ENCODE measurements at places on chromosomes 11 and 22.

DNA sequence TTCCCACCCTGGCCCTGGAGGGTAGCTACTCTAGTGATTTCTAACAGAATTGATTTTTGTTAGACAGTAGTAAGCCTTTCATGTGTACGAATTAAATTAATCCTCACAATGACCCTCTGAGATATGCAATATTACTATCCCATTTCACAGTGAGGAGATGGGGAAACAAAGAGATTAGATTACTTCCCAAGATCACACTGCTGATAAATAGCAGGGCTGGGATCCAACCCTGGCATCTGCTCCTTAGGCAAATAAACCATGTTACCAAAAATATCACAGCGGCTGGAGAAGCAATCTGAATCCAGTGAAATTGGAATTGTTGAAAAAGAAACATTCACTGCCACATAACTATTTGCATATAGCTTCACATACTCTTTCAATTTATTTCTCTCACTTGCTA lies 12.8 kb upstream of the CAVIN3 start:
- no peak for DNase-seq

GRCh38 chr11:79503028-79503427 lies 62.2 kb upstream of the TENM4 start:
- DNase-seq, result no peak

GRCh38 chr11:109317726-109318125 lies 104.3 kb upstream of the C11orf87 start:
- DNase-seq, result no peak

- no peak for DNase-seq
These were observed 99.1 kb upstream of the IGLL5 start for GRCh38 chr22:22788460-22789037.

- peak; percentile 99 for DNase-seq
These were observed at the start of gene FOSL1 for GRCh38 chr11:65900125-65900898. Gene FOSL1 (minus strand): TSS chr11:65900388. CDS start chr11:65900339, 49 bp downstream.

- no peak for DNase-seq
These were observed 26.1 kb upstream of the MUC5B start for GRCh38 chr11:1196516-1197391.

DNA sequence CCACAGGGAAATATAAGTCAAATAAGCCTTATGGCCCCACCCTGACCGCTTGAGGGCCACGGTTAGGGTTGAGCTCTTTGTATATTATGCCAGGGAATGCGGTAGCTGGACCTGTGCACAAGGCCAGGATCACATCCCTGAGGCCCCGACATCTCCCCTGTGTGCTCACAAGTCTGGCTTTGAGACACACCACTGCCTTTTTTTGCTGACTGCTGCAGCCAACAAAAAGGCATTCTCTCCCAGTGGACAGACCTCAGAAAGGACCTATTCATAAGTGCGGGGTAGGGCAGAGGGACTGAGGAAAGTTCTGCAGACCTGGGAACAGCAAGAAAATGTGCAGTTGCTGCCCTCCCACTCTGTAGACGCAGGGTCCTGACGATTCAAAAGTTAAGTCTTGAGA lies 3.4 kb upstream of the SIDT2 start:
- DNase-seq, result no peak

DNA sequence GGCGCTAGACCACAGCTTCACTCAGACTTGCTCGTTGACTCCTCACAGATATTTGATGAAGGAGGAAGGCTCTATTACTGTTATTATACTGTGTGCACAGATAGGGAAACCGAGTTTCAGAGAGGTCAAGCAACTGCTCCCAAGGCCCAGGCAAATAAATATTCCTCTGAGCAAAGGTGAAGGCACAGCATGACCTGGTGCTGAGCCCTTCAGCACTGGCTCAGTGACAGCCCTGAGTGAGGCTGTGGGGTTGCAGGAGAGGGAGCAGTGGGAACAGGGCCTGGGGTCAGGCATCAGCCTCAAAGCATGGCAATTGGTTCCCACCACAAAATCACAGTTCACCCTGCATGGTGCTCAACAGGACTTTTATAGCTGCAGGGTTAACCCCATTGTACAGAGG lies 7.1 kb downstream of the POLR3H start:
- no peak for DNase-seq

- peak; percentile 11 for DNase-seq
These were observed 5.0 kb downstream of the SEZ6L start for GRCh38 chr22:26174280-26174679.

DNA sequence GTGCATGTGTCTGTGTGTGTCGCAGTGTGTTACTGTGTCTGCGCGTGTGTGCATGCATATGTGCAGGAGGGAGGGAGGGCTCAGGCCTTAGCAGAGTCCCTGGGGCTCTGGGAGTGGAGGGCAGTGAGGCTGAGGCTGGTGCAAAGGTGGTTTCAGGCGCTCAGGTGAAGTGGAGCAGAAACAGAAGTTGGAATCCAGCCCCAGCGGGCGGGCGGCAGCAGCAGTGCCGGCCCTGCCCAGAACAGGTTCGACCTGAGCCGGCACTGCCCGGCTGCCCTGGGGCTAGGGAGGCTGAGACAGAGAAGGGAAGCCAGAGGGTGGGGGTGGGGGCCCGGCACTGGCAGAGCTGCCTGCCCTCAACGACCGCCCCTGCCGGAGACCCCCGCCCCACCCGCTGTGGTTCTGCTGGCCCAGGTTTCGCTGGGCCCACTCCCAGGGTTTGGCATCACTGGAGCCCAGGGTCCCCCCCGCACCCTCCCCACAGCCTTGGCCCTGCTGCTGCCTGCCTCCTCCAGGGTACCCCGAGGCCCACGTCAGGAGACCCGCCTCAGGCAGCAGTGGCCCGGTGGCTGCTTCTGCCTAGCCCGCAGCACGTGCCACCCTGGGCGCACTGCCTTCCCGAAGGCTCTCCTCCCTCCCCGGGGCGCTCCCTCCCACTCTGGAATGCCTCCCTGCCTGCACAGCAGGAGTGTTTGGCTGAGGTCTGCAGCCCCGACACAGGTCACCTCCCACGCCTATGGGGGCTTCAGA lies 13.3 kb downstream of the ASCL2 start:
- no peak for DNase-seq

DNA sequence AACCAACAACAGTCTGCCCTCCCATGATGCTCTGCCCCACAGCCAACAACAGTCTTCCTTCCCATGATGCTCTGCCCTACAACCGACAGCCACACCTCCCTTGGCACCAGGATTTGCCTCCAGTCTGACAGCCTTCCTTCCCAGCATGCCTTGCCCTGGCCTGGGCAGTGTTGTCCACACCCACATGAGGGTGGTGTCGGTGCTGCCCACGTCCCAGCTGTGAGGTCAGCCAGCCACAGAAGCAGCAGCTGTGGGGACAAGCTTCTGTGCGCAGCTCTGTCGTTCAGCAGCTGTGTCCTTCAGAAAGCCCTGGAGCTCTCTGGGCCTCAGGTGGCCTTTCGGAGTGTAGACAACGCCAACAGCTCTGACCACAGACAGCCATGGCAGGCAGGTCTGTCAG lies 1378.9 kb downstream of the BRD1 start:
- DNase-seq, result no peak

DNA sequence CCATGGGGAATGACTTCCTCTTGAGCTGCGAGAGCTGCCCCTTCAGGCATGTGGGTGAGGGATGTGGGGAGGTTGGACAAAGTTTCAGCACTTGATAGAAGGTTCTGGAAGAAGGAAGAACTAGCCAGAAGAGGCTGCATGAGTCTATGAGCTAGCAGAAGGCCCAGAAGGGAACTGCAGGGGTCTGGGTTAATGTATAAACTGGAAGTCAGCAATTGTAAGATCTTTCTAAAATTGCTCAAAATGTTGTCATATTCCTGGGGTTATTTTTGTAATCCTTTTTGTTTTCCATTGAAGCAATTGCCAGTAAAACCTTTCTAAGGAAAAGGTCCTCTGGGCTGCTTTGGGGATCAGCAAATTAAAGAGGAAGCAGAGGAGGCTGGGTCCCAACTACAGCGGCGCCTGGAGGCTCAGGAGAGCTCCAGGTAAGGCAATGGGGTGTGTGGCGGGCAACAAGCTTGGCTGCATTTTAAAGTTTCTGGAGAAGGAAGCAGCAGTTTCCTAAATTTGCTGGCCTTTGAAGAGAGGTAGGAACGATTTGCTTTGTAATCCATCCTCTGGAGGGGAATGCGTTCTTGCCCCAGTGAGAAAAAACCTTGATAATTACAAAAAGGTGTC lies 29.2 kb downstream of the ADAMTS15 start:
- no peak for DNase-seq

DNA sequence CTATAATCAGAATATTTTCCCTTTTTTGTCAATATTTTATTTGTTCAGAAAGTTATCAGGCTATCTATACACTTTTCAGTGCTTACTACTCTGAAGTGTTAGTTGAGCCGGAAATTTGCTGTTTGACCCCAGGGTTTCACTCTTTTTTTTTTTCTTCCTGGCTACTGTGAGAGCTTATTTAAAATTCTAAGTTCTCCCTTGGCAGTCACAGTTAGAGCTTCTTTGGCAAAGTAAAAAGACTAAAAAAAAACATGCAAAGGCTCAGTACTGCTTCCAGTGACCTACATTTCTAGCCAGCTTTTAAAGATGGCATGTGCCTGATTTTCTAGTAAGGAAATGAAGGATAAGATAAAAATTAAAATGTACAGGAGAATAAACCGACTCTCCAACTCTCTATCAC lies 48.4 kb downstream of the ELP4 start:
- no peak for DNase-seq

GRCh38 chr11:11987503-11988022 lies 20.9 kb downstream of the DKK3 start:
- DNase-seq, result no peak

GRCh38 chr22:49796596-49797270 lies 30.9 kb downstream of the BRD1 start:
- DNase-seq, result no peak

- DNase-seq, result peak; percentile 86
These were observed 9.3 kb downstream of the SLC37A2 start for GRCh38 chr11:125072218-125072960.

GRCh38 chr11:65884716-65885092 lies 3.6 kb downstream of the FIBP start:
- peak; percentile 87 for DNase-seq

DNA sequence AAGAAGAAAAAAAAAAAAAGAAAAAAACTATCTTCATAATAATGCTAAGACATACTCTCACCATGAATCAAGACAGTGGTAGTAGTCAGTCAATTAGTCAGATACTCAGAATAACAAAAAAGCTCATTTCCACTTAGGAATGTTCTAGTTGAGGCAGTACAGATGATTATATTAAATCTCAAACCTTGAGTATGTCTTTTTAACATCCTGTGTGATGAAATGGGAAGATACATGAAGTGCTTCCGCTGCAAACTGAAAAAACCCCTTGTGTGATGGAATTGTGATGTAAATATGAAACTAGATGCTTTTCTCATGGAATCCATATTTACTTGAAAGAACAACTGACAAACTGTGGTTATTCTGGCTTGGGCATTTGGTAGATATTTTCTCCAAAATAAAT lies 13.7 kb downstream of the AMOTL1 start:
- no peak for DNase-seq

DNA sequence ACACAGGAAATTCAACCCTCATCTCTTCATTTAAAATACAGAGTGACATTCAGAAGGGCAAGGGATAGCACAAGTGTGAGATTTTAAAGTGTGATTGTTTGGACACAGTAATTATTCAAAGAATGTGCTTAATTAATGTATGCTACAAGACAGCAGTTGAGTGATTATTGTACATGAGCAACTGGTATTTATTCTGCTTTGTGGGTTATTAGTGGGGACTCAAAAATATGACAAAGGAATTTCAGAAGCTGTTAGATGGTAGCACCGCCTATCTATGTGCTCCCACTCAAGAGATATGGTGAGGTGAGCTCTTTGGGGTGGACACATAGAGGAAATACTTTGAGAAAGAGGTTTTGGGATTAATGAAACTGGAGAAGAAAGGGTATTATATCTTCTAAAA lies 5.8 kb upstream of the HBD start:
- no peak for DNase-seq

GRCh38 chr22:38864361-38865191 lies 7.4 kb downstream of the CBX6 start:
- no peak for DNase-seq

GRCh38 chr11:2534957-2535672 lies 90.3 kb downstream of the KCNQ1 start:
- DNase-seq, result no peak

- DNase-seq, result no peak
These were observed 105.8 kb downstream of the GAB2 start for GRCh38 chr11:78311702-78312371.

Data from RPMI8226 (cell line).